ENCODE measurements at places on chromosomes 2 and 18. TPM values are rescaled to one million over a fixed set of nuclear protein-coding genes. Genes with fewer than 3 reads are reported as not detected.

The DCDC2C gene
- not detected for total RNA-seq

DNA sequence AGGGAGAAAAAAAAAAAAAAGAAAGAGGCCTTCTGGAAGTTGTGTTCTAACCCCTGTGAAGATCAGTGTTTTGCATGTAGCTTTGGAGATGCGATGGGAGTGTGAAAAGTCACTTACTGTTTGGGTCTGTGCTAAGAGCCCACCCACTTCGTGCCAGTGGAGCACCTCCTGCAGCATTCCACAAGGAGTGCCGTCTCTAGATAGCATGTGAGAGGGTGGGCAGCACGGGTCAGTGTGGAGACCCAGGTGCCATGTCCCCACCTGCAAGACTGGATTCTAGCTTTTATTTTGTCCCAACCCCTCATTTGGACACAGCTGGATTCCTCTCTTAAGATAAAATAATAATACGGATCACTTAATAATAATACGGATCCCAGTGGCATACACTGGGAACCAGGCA lies 12.5 kb upstream of the TMEM185B start:
- no peaks in the 10 kb centered on the region for H3K27me3 ChIP-seq
- H3K4me1 ChIP-seq, result no peaks in the 10 kb centered on the region
- H3K36me3 ChIP-seq, result no peaks in the 10 kb centered on the region
- H3K27ac ChIP-seq, result no peak overlapping the region
- no peak for DNase-seq

The DNER gene
- total RNA-seq, result 1.3 TPM

The CCDC68 gene
- total RNA-seq, result 13.0 TPM

DNA sequence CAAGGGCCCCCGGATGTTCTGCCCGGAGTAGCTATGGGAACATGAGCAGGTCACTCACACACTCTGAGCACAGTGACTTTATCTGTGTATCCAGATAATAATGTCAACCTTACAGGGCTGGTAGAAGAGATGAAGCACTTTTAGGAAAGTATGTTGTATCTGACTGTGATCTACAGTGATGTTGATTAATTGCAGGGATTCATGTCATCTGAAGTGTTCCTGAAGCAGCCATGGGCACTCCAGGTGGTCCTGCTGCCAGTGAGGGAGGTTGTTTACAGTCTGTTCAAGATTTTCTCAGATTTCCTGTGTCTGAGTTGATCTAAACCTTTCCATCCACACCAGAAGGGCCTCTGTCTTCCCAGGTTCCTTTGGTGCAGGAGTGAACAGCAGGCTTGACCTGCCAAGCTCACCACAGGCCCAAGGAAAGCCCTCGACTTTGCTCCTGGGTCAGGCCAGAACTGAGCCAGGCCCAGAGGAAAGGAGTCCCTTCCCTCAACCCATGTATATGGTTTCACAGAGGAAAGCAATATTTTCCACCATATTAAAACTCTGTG lies 28.0 kb downstream of the KIAA2012 start:
- H3K27me3 ChIP-seq, result no peaks in the 10 kb centered on the region
- no peak for DNase-seq
- no peak overlapping the region for H3K27ac ChIP-seq
- no peak overlapping the region for H3K4me3 ChIP-seq
- H3K36me3 ChIP-seq, result no peaks in the 10 kb centered on the region

The CNDP1 gene
- under 0.01 TPM for total RNA-seq

DNA sequence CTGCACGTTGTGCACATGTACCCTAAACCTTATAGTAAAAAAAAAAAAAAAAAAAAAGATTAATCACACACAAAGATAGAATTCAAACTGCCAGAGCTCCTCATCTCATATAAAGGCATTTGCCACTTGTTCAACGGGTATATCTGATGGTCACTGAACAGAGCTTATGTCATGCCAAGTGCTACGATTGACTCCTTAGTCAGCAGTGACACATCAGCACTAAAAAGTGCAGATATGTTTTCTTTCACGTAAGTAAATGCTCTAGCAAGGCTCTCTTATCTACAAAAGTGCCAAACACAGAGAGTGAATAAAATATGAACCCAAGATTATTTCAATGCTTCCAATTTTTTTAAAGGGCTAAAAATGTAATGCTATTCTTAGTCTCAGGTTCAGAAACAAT lies 1.1 kb downstream of the LMAN1 start:
- H3K36me3 ChIP-seq, result no peaks in the 10 kb centered on the region
- H3K4me1 ChIP-seq, result peaks cover 30% of the 10 kb centered on the region
- H3K4me3 ChIP-seq, result peak overlapping the region; percentile 89
- DNase-seq, result peak; percentile 21
